ENCODE measurements at places on chromosomes 2 and 18.

DNA sequence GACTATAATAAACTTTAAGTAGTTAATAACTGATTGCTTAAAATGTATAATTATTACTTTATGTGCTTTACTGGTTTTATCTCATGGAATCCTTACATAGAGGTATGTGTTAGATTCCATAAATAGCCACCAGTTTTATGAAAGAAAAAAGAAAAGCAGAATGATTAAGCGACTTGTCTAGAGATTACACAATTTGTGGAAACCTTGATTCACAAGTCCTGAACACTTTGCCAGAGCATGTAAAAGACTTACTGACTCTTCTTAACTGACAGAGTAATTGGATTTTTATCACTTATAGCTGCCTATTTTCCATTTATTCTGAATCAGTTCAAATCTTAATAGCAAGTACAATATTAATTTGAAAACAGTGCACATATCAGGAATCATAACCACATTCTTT lies 448.7 kb upstream of the NETO1 start:
- no peak for DNase-seq

- no peak for DNase-seq
These were observed 61.4 kb upstream of the ACSL3 start for GRCh38 chr2:222799262-222799918.

DNA sequence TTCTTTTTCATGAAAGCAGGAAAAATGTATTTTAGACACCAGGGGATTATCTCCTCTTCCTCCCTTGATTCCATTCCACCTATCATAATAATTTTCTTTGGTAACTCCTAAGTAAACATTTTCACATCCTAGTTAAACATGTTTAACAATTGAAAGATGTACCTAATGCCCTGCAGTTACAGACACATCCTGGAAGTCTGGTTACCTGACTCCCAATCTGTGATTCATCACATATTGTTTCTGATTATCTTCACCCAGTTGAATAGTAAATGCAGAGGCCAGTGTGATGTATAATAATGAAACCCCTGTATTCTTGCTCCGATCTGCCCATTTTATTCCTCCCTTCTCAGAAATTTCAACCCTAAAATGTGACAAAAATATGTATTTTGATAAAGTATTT lies 1237.6 kb upstream of the LRRTM1 start:
- no peak for DNase-seq

- peak; percentile 15 for DNase-seq
These were observed 50.8 kb downstream of the WIPF1 start for GRCh38 chr2:174546519-174547506.

- DNase-seq, result no peak
These were observed 223.5 kb downstream of the RNF152 start for GRCh38 chr18:61669320-61669719.

GRCh38 chr2:196980473-196980872 lies 54.0 kb upstream of the PGAP1 start:
- no peak for DNase-seq

GRCh38 chr18:9249254-9249653 lies 85.3 kb upstream of the TWSG1 start:
- no peak for DNase-seq

- no peak for DNase-seq
These were observed 36.3 kb downstream of the NEURL3 start for GRCh38 chr2:96468904-96469303.

- no peak for DNase-seq
These were observed 1157.5 kb upstream of the ZEB2 start for GRCh38 chr2:145677371-145677770.

DNA sequence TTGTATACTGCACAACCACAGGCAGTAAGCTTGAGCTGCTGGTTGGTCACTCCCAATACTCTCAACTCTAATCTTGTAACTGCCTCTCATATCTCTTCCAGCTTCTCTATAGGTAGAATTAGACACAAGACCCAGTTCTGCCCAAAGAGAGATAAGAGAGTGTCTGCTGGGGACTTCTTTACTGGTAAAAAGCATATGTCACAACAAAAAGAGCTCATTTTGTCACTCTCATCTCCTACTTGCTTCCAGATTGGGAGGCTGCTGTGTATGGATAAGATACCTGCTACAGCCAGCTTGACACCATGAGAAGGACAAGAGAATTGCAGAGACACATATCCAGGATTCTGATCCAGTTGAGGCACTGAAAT lies 165.2 kb downstream of the PTH2R start:
- peak; percentile 13 for DNase-seq

DNA sequence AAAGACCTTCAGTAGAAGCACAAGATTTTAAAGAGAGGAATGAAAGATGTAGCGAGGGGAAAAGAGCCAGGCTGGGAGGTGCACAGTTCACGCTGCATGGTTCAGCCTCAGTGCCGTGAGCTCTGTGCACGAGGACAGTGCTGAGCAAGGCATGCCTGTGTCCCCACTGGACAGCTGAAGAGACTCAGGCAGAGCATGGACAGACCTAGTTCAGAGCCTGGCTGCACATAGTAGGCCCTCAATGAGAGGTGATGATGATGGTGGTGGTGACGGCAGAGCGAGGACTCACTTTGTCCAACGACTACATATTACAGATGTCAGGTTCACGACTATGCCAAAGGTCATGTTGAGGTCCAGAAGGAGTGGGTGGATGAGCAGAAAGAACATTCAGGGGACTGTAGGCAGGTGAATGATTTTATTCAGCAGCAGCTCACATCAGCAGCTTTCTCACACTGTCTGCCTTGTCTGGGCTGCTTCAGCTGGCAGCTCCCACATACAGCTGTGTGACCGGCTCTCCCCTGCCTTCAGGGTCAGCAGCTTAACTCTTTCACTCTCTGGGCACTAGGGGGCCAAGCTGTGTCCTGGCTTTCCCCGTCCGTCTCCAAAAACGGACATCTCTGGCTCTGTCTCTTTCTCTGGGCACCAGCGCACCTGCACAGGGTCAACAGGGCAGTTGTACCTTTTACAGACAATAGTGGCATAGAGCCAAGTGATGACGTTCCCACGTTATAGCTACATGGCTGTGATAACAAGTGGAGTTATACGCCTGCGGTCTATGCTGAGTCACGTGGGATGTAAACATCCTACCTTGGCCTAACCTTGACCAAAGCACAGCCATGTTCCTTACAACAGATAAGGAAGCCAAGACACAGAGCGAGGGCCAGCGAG lies 128.8 kb upstream of the MSH6 start:
- no peak for DNase-seq

DNA sequence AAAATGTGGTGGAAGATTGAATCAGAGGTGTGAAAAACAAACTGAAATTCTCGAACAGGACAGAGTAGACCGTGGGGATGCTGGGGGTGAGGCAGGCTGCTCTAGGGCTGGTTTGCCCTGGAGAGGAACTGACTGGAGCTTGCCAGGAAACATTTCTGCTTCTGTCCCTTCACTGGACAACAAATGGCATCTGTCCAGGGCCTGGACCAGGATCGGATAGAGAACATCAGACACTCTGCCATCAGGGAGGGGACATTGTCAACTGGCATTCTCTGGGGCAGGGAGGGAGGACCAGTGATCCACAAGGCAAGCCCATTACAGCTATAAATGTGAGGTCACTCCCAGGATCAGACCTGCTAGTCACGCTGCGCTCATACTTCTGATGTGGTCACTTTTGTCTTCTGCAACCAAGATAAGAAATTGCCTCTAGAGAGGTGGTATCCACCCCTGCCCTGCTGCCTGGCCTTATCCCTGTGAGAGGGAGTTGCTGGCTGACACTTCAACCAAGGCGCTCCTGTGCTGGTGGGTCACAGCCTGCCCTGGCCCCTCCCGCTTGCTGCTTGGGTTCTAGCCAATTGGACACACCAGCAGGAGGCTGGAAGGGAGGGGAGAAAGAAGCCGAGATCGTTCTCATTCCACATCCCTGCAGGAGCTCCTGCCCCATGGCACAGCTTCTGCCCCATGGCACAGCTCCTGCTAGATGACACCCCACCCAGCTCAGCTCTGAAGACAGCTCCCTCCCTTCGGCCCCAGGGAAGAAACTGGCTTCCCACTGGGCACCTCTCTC lies 8.7 kb downstream of the NPPC start:
- no peak for DNase-seq

GRCh38 chr2:100109986-100110613 lies 32.3 kb downstream of the AFF3 start:
- DNase-seq, result no peak

DNA sequence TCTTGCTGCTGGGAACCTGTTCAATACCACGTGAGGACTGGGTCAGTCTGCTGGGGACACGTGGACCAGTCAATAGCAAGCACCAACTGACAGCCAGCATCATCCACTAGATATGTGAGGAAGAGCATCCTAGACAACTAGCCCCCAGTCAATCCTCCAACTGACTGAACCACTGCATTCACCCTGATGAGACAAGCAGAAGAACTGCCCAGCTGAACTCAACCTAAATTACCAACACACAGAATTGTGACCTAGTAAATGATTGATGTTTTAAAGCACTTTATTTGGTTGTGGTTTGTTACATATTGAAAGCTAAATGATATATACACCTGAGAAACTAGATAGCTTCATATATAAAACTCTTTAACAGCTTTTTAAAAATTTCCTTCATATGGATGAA lies 15.7 kb downstream of the IRS1 start:
- DNase-seq, result no peak

DNA sequence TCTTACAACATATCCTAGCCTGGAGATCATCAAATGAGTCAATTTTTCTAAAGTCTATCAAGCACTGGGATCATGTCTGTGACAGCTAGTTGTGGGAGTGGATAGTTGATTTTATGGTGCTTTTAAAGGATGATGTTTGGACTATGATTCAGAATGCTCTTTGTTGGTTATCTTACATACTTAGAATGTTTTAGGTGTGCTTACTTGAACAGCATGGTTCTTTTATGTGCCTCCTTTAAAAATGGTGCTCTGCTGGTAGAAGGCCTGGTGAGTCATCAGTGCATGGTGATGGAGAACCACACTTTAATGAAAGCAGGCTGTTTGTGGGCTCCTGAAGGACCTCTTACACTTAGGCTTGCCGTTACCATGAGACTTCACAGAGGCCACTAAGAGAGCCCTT lies 682.7 kb upstream of the FANCL start:
- DNase-seq, result no peak

DNA sequence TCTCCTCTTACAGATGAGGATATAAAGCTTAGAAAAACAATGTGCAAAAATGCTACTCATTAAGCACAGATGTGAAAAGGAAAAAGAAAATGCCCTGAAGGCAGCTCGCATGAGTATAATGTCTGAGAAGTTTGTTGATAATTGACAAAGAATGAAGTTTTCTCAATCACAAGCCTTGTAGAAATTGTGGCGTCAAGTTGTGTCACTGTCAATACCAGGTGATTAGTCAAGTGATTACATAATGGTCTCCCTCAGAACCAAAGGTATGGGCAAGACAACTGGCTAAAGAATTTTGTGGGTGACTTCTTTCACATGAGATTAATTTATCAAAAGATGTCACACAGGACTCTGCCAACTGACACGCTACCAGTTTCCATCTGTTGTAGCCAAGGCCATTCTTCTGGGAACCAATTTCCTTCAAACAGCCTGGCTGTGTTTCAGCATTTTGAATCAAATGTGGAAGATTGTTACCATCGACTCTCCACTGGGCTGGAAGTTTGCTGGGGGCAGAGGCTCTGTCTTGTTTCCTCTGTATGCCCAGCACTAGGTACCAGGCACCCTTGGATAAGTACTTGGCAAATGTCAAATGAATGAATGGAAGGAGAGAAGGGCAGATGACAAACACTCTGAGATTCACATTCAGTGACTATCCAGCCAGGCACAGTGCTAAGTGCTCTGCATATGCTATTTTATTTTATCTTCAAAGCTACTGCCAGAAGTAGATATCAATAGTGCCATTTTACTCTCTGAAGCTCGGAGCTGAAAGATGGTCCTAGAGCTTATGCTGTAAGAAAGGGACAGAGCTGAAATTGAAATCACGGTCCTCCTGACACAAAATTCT lies 5.9 kb upstream of the FN1 start:
- DNase-seq, result no peak

DNA sequence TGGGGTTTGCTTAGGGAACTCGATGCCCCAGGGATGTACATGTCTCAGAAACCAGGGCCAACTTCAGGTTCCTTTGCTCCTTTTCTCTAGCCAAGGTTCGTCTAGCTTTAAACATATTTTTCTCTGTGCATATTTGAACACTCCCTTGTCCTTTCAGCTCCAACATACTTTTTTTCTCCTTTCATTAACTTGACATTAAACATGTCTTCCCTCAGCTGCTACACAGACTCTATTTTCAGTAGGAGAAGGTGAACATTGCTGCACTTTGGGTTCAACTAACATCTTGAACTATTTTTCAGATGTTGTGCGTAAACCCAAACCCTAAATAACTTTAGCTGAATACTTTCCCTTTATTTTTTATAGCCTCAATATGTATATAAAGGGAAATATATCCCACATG lies 212.9 kb downstream of the MTX2 start:
- DNase-seq, result no peak

GRCh38 chr2:39334529-39334928 lies 90.8 kb upstream of the CDKL4 start:
- DNase-seq, result no peak

- no peak for DNase-seq
These were observed 301.1 kb upstream of the RND3 start for GRCh38 chr2:150788426-150789140.

DNA sequence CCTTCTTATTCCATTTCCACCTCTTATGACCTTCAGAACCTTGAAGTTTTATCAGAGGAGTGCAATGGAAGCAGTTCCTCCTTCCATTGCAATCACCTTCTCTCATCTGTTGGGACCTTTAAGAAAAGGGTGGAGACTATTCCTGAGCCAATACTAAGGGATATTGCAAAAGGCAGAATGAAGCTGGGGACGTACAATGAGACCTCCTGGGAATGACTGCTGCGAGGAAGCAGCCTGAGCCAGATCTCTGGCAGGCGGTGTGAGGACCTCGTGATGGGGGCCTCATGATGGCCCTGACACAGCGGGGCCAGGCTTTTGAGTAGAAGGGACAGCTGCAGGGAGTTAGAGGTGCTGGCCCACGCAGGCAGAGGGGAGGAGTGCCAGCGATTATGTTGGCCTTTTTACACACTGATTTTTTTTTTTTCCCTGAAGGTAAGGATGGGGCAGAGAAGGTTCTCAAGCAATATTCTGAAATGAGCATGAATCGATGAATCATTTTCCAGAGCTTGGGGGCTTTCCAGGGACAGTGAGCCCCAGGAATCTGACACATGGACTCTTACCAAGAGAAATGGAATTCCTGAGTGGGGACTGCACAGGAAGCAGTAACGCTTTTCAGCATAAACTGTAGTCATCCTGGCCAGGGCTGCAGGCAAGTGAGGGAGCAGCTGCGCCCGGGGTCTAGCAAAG lies 40.0 kb upstream of the LAPTM4A start:
- no peak for DNase-seq
